ENCODE measurements at places on chromosomes 5 and 9.

GRCh38 chr5:112583166-112583565, 154.5 kb upstream of the APC start:
- no peak for DNase-seq

GRCh38 chr9:135939351-135940265, 21.6 kb downstream of the UBAC1 start:
- DNase-seq = no peak

DNA sequence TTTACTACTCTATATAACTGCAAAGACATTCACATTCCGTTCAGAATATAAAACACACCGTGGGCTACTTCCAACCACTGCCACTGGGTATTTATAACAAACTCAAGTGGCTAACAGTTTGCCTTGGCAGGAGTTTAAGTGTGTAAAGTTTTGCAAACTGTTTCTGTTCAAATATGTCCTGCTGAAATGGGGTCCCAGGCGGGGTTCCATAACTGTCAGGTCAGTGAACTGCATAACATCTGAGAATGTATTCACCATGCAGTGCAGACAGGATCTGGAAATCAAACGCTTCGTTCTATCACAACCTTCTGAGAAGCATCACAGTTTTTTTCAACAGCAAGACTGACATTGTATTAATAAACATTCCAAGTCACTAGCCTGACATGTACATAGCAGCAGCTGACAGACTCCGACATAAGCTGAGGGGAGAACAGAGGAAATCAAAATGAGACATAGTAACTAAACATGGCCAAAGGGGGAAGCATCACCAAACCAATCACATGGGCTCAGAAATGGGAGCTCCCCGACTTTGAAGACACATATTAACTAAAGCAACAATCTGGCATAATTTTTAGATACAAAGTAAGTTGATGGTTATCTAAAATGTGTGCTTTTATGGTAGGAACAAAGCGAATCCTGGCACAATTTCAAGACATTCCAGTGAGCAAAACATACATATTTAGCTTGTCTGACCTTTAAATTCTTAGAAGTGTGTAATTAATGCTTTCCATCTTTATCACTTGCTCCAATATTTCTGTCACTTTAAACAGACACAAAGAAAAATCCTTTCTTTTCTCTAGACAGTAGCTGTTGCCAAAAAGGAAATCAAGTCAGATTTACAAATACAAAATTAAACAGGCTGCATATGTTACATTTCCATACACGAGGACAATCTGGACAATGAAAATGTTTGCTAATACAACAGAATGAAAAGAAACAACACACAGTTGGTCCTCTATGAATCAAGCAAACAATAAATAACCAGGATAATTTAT, 156.8 kb downstream of the MAPKAP1 start:
- no peak for DNase-seq

GRCh38 chr5:16437977-16438376, 27.6 kb downstream of the ZNF622 start:
- no peak for DNase-seq

DNA sequence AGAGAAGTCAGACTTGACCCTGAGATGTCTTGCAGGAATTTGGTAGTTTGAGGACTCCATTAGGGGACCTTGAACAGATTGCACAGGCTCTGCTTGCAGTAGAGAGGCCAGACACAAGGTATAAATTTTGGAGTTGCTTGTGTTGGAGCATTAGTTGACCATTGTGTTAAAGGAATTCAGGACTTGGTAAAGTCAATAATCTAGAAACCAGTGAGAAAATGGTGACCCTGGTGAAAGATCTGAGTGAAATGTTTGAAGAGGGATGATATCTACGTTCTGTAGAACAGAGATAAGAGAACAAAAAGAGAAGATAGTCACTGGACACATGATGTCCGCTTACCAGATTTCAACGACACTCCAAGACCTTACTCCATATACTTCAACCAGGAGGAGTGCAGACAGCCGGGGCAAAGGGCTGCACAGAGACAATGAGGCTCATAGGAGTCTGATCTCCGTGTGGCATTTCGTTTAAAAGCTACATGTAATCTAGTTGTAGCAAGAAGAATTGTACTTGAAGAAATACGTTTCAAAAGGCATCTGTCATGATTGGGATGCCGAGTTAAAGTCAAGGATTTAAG, 13.2 kb downstream of the DNAJC25 start:
- DNase-seq = no peak

DNA sequence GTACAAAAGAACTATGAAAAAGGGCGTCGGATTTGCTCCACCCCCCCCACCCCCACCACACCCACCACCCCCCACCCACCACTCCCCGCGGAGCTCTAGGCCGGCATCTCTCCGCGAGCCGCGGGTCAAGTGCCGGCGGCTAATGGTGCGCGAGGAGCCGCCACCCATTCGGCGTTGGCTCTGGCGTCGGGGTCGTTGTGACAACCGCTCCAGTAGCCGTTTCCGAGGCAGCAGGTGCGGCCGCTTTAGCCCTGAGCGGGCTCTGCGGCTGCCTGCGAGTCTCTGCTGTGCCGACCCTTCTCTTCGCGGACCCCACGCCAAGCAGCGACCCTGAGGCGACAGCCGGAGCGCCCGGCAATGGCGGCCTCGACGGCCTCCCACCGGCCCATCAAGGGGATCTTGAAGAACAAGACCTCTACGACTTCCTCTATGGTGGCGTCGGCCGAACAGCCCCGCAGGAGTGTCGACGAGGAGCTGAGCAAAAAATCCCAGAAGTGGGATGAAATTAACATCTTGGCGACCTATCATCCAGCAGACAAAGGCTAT, at the start of gene PPP1R2B:
PPP1R2B (plus strand) TSS at position 90 of the 546 bp plus-strand sequence; CDS start at position 358, 268 bp downstream.
- no peak for DNase-seq

DNA sequence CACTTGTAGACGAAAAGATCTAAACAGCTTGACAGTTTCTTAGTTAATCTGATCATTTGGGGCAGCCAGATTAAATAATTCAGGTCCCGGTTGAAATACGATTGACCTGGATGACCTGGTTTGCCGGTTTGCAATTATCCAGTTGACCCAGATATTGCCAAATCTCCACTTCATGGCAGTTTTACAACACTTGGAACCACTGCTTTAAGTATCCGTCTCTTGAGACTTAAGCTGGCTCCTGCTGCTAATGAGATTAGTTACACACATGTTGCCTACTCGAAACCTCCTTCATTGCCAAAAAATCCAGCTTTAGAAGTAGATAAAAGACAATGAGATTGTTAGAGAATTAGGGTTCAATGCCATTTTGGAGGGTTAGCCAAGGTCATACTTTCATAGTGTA, 136.2 kb upstream of the HAPLN1 start:
- DNase-seq = no peak

GRCh38 chr5:163563112-163563511, 57.7 kb downstream of the MAT2B start:
- DNase-seq = no peak

DNA sequence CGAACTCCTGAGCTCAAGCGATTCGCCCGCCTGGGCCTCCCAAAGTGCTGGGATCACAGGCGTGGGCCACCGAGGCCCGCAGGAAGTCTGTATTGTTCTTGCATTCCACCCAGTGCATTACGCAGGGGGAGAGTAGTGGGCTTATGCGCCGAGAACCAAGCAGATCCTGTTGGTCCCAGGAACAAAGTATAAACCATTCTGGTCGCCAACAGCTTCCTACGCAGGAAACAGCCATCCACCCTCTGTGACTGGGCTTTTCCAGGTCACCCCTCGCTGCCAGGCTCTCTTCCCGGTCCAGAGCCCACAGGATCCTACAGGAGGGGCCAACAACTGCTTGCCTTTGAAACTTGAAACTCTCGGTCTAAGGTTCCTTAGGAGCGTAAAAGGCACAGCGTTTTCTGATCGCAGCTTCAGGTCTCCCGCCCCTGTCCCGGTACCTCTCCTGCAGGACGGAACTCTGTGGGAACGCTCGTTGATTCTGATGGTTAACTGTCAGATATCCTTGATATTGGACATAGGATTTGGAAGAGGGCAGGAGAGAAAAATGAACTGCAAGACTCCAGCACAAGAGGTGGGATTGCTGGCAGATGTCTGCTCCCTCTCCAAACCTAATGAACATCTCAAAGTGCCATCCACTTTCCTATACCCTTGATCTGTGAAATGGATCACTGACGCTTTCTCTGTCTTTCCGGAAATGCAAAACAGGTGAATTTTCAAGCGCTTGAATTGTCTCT, 4.2 kb upstream of the ANXA2R start:
- DNase-seq = no peak

DNA sequence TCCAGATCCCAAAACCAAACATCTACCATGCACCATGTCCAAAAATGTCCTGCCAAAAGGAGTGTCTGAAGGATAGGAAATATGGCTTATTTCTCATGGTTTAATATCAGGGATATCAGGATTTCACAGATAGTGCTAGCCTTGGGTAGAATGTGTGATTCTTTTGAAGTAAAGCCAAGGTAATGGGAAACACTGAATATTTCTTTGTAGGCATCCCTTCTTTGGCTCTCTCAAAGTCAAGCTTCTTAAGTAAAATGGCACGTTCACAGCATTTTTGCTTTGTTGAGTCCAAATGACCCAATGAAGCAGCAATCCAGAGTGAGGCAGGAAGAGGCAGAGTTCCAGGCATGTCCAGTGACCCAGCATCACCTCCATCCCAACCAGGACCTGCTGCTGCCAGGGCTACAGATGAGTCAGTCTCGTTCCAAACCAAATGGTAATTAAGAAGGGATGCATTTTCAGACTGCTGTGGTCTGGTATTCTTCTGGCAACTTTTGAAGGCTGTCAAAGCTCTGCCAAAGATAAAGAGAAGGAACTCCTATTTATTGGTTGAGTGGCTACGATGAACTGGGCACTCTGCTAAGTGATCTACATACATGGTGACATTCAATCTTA, 678.8 kb upstream of the KLF4 start:
- DNase-seq = no peak

DNA sequence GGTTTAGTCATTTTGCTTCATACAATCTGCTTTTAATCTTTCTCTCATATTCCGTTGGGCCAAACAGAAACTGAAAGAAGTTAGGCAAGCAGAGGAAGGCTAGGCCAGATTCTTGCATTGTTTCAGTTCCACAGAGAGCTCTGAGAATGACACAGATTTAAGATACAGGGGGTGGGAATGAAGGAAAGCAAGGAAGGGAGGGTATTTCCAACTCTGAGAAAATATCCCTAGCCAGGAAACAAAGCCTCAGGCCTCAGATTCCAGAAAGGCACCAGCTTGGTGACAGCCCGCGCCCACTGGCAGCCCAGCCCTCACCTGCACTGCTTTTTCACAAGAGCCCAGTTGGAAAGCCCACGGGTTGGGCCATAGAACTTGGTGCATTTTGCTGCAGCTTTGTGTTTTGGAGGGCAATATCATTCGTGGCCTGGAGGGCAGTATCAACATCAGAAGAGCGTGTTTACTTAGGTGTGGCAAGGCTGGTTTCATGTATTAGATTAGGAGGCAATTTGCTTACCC, 63.5 kb downstream of the ENC1 start:
- no peak for DNase-seq

DNA sequence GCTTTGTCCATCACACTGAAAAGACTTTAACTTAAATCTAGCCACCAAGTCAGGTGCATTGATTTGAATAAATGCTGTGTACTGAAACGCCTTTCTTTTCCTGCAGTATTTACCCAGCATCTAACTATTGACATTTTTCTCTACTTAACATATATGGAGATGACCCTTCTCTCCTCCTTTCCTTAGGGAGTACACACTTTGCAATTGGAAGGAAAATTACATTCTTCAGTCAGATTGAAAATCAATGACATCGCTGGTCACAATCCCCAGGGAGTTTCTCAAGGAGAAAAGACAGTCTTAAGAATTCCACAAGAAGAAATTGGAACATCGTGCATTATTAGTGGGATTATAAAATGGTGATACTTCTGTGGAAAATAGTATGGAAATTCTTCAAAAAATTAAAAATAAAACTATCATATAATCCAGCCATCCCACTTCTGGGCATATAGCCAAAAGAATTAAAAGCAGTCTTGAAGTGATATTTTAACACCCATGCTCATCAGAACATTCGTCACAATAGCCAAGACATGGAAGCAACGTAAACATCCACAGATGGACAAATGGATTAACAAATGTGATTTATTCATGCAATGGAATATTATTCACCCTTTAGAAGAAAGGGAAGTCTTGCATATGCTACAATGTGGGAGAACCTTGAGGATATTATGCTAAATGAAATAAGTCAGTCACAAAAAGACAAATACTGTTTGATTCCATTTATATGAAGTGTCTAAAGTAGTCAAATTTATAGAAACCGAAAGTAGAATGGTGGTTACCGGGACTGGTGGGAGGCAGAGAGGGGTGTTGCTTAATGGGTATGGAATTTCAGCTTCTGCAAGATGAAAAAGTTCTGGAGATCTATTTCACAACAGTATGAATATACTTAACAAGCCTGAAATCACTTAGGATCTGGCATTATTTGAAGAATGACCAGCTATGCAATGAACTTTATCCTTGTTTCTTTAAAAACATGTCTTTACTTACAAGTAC, 14.3 kb upstream of the FREM1 start:
- DNase-seq = no peak

GRCh38 chr5:171614971-171615653, 170.5 kb upstream of the SMIM23 start:
- no peak for DNase-seq

GRCh38 chr9:93906195-93906880, 48.8 kb downstream of the BARX1 start:
- DNase-seq = no peak

- DNase-seq = no peak
Measured at GRCh38 chr9:113569472-113570060, 106.0 kb downstream of the RGS3 start.

GRCh38 chr5:103245761-103246160, 12.8 kb upstream of the MACIR start:
- DNase-seq = no peak

GRCh38 chr5:120413686-120414085, 50.4 kb upstream of the PRR16 start:
- DNase-seq = no peak

- no peak for DNase-seq
Measured at GRCh38 chr5:139076111-139076510, 122.1 kb downstream of the SIL1 start.

DNA sequence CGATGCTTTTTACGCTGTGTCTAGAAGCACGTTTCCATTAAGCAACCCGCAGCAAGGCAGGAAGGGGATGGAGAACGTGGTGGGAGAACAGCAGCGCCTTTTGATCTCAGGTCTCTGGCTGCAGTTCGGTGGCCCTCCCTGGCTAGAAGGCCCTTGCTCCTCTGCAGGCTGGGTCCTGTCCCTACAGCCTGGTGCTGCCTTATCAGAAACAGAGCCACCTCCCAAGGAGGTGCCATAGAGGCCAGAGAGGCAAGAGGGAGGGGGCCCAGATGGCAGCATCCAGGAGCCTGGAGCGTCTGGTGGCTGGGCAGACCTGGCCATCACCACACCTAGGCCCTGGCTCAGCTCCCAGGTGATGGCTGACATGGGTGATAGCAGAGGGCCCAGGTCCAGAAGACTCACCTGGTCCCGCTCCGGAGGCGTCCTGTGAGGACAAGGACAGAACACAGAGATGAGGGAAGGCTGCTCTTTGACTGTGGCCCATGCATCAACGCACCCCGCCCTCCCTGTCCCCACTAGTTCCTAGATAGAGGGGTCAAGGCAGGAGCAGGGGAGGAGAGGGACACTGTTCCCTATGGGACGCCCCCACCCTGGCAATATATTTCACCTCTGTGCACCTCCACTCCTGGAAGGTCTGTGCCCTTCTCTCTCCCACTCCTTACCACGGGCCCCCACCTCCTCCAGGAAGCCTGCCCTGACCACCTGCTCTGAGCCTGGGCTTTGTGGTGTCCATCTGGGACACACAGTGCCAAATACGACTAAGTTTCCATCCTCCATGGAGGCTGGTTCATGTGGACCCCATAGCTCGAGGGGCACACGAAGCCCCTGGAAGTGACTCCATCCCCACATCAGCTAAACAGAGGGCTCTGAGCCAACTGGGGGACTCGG, 41.6 kb upstream of the SARDH start:
- DNase-seq = no peak
